ENCODE measurements at places on chromosomes 6 and 20. TPM values are rescaled to one million over a fixed set of nuclear protein-coding genes. Genes with fewer than 3 reads are reported as not detected.

Gene SYNCRIP
- 101 TPM for total RNA-seq

Gene HRH3
- total RNA-seq: not detected

Gene BANF2
- not detected for total RNA-seq

Gene ID4
- total RNA-seq: not detected

DNA sequence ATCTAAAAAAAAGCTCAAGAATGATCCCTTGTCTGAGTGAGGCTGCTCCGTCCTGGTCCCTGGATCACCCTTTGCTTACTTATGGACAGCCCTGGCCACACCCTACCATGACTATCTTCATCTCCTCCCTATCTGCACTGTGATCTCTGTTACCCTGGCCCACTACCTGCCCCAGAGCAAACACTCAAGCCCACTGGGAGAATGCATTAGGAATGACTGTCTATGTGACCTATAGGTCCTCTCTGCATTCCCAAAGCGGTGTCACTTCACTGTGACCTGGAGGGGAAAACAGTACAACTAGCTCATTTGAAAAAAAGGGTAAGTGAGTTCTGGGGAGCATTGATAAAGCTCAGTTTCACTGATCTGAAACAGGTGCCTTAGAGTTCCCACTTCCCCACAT lies 86.4 kb upstream of the FOXP4 start:
- H3K27me3 ChIP-seq: peaks cover 28% of the 10 kb centered on the region
- no peaks in the 10 kb centered on the region for H3K4me1 ChIP-seq
- H3K4me3 ChIP-seq: no peak overlapping the region
- H3K36me3 ChIP-seq: no peaks in the 10 kb centered on the region

GRCh38 chr20:3374296-3374695 lies 33.2 kb downstream of the DNAAF9 start:
- H3K4me3 ChIP-seq: no peak overlapping the region
- peaks cover 7% of the 10 kb centered on the region for H3K4me1 ChIP-seq
- H3K27ac ChIP-seq: no peak overlapping the region
- peaks cover 38% of the 10 kb centered on the region for H3K36me3 ChIP-seq
- no peaks in the 10 kb centered on the region for H3K27me3 ChIP-seq

DNA sequence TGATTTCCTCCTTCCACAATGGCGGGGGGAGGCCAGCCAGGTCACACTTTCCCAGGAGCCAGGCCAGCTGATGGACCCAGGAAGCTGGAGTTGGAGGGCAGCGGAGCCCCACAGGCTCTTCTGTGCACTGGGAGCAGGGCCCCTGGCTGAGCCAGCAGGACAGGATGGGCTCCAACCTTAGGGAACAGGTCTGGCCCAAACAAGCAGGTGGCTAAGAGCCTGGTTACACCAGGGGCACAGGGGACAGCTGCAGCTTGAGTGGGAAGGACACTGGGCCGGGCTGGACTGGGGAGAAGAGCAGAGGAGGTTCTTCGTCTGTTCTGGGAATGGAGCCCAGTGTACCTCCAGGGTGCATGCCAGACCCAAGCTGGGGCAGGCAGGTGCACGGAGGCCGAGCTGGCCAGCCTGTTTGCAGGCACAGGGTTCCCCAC lies 102.3 kb downstream of the DLL1 start:
- H3K36me3 ChIP-seq: peaks cover under 1% of the 10 kb centered on the region
- no peak overlapping the region for H3K4me3 ChIP-seq
- no peaks in the 10 kb centered on the region for H3K4me1 ChIP-seq
- no peak overlapping the region for H3K27ac ChIP-seq
- no peak for DNase-seq
- peaks cover under 1% of the 10 kb centered on the region for H3K27me3 ChIP-seq

GRCh38 chr6:27178407-27178730 lies 69.1 kb upstream of the PRSS16 start:
- H3K27me3 ChIP-seq: peaks cover 21% of the 10 kb centered on the region
- H3K4me1 ChIP-seq: peaks cover 20% of the 10 kb centered on the region
- DNase-seq: no peak
- peak overlapping the region; percentile 88 for H3K27ac ChIP-seq
- peaks cover 2% of the 10 kb centered on the region for H3K36me3 ChIP-seq
- H3K4me3 ChIP-seq: peak overlapping the region; percentile 92

GRCh38 chr6:3209114-3210023 lies 18.1 kb downstream of the TUBB2B start:
- H3K27ac ChIP-seq: peak overlapping the region; percentile 52
- peaks cover 19% of the 10 kb centered on the region for H3K4me1 ChIP-seq
- DNase-seq: peak; percentile 50

DNA sequence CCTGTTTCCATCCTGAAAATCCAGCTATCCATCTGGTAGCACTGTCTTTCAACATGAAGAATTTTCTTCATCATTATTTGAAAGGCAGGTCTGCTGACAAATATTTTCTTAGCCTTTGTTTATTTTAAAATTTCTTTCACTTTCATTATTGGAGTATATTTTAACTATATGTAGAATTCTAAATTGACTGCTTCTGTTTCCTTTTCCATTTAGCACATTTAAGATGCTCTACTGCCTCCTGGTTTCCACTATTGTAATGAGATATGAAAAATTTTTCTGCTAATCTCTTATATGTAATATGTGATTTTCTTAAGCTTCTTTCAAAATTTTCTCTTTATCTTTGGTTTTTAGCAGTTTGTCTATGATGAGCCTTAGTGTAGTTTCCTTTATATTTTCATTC lies 97.3 kb downstream of the TBC1D32 start:
- no peak overlapping the region for H3K27ac ChIP-seq
- peaks cover 12% of the 10 kb centered on the region for H3K36me3 ChIP-seq
- no peak overlapping the region for H3K4me3 ChIP-seq
- no peaks in the 10 kb centered on the region for H3K27me3 ChIP-seq
- peaks cover 2% of the 10 kb centered on the region for H3K4me1 ChIP-seq
- DNase-seq: no peak

GRCh38 chr6:56914798-56915658 lies 39.9 kb upstream of the BEND6 start:
- no peaks in the 10 kb centered on the region for H3K36me3 ChIP-seq
- DNase-seq: no peak
- H3K27me3 ChIP-seq: peaks cover 26% of the 10 kb centered on the region
- H3K4me3 ChIP-seq: no peak overlapping the region
- H3K27ac ChIP-seq: no peak overlapping the region
- H3K4me1 ChIP-seq: no peaks in the 10 kb centered on the region

GRCh38 chr6:50845499-50846143 lies 26.9 kb downstream of the TFAP2B start:
- DNase-seq: no peak
- peaks cover 75% of the 10 kb centered on the region for H3K27me3 ChIP-seq
- no peak overlapping the region for H3K27ac ChIP-seq
- peaks cover 2% of the 10 kb centered on the region for H3K36me3 ChIP-seq
- H3K4me3 ChIP-seq: no peak overlapping the region
- H3K4me1 ChIP-seq: no peaks in the 10 kb centered on the region

Data from activated CD4-positive, alpha-beta memory T cell treated with anti-CD3 and anti-CD28 coated beads, Interleukin-2, amount 10 ng/mL, durations not matched to agents 7 days and 5 days (primary cell).